Activated CD4-positive, alpha-beta T cell treated with anti-CD3 and anti-CD28 coated beads, Interleukin-2, amount 10 ng/mL, durations not matched to agents 24 days and 14 days (primary cell): ENCODE measurements at places on chromosomes 5 and 9.

- peak; percentile 73 for DNase-seq
Measured at GRCh38 chr9:111599092-111599954, at the start of gene PTGR1. Gene PTGR1 (minus strand): TSS chr9:111599647. CDS start chr9:111597422, 2,225 bp downstream.

GRCh38 chr5:180646963-180647305 lies 2.5 kb downstream of the FLT4 start:
- DNase-seq, result no peak

DNA sequence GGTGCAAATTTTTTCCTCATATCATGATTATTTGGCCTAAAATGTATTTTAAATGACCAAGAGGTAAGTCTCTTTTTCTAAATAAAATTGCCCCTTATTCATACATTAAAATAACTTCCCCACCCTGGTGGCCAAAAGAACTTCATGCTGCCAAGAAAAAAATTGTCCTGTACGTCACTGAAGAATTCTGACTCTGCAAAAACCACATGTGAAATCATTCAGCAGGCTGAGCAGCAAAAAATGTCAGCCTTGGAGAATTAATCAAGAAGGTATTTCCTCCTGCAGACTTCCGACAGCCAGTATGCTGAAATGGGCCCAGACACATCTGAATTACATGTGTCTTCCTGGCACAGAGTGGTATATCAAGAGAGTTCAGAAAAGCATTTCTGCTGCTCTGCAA lies 94.6 kb upstream of the HMHB1 start:
- no peak for DNase-seq

GRCh38 chr9:88722753-88723152 lies 187.8 kb downstream of the NXNL2 start:
- no peak for DNase-seq

DNA sequence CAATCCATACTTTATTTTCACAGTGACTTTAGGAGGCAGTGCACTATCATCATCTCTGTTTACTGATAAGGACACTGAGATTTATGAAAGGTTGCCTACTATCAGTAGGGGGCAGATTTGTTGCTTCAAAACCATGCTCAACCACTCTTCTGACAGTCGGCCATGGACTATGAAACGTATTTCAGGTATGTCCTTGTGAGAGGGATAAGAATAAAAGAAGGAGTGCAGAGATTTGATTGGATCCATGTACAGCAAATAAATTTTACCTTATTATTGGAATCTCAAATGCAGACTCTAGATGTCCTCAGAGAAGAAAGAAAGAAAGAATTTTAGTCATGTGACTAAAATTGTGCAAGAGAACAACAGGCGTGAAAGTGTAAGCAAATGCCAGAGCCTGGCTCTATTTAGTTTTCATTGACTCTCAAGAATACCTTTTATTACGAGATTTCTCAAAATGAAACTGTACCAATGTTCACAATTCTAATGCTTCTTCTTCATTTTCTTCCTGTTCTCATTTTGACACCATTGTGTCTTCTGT lies 296.6 kb upstream of the RASA1 start:
- DNase-seq, result no peak

DNA sequence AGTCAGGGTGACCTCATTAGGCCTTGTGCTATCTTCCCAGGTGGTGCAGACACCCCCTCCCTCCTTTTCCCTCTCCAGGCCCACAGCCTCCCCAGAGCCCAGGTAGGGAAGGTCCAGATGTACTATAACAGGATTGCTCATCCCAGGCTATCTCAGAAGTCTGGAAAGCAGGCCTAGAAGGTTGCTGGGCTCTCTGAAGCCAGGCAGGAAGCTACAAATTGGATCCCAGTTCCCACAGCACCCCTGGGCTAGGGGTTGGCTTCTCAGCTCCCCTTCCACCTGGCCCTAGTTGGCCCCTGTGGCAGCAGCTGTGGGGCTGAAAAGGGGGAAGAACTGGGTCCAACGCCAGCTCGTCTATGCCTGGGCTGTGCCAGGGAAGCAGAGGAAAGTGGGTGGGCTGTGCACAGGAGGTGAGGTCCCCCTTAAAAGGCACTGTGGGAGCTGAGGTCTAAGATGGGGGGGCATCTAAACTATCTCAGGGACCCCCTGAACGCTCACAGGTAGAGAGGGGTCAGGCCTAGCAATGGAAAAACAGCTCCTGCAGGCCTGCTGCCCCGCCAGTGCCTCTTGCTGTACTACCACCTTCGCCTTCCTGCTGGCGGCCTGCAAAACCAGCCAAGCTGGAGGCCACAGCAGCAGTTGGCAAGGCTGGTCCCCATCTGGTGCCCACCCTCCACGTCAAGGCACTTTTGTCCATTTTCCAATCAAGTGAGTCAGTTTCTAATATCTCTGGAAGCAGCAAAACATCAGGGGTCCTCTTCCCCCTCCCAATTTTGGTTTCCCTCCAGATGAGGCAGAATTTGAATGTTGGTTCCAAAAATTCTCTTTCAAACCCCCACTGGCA lies 13.3 kb upstream of the PSMD5 start:
- DNase-seq, result no peak

GRCh38 chr9:98191181-98191608 lies 1.2 kb downstream of the CORO2A start:
- no peak for DNase-seq
